Activated CD8-positive, alpha-beta T cell treated with anti-CD3 and anti-CD28 coated beads for 36 hours (primary cell): ENCODE measurements at places on chromosomes 1 and 21. TPM values are rescaled to one million over a fixed set of nuclear protein-coding genes. Genes with fewer than 3 reads are reported as not detected.
A peak's percentile ranks its signal among the peaks of the same experiment; 100 is the strongest.

RAVER2 gene
- 2.6 TPM for total RNA-seq

CFAP107 gene
- not detected for total RNA-seq

ZBTB8A gene
- total RNA-seq = 0.16 TPM

GRCh38 chr1:28213315-28213714 lies 19.5 kb downstream of the DNAJC8 start:
- DNase-seq = no peak

DNA sequence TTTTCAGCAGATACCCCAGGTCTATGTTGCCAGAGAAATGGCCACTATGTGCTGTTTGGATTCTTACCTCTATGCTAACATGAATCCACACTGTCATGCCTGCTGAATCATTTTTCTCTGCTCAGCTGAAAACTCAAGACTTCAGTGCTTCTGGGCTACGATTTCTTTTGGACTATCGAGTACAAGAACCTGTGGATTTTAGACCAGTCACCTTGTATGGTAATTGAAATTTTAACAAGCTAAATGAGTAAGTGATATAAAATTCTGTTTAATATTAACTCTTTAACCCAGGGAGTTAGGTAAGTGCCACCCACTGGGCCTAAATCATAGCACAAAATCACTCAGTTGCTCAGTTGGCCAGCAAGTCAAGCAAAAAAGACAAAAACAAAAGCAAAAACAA lies 35.8 kb downstream of the LHX8 start:
- no peak for DNase-seq

DNA sequence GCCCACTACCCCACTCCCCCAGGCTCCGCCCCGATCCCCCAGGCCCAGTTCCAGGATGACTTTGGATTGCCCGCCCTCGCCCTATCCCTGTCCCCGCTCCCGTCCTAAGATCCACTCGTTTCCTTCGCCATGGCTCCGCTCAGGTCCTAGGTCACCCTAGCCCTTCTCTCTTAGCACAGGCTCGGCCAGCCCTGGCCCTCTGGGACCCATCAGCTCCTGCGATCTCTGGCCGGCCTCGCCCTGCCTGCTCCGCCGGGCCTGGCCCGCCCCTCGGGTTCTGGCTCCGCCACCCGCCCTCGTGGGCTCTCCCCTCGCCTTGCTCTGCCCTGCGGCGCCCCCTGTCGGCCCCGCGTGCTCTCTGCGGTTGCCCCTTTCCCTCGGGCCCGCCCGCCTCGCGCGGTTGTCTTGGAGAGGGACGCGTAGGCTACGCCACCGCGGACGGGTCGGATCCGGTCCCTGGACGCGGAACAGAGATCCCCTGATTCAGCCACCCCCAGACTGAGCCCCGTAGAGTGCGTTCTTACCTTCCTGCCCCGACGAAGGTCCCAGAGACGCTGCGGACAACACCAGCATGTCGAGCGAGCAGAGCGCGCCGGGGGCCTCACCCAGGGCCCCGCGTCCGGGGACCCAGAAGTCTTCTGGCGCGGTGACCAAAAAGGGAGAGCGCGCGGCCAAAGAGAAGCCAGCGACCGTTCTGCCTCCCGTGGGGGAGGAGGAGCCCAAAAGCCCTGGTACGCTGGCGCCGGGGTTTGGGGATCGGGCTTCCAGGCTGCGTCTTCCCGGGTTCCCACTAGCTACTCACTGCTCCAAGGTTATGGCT lies at the start of gene LRRC71:
Gene LRRC71, plus strand, starts transcription at position 400 of the 820 bp plus-strand sequence. Its CDS starts 172 bp downstream, at position 572.
- DNase-seq = peak; percentile 79

DNA sequence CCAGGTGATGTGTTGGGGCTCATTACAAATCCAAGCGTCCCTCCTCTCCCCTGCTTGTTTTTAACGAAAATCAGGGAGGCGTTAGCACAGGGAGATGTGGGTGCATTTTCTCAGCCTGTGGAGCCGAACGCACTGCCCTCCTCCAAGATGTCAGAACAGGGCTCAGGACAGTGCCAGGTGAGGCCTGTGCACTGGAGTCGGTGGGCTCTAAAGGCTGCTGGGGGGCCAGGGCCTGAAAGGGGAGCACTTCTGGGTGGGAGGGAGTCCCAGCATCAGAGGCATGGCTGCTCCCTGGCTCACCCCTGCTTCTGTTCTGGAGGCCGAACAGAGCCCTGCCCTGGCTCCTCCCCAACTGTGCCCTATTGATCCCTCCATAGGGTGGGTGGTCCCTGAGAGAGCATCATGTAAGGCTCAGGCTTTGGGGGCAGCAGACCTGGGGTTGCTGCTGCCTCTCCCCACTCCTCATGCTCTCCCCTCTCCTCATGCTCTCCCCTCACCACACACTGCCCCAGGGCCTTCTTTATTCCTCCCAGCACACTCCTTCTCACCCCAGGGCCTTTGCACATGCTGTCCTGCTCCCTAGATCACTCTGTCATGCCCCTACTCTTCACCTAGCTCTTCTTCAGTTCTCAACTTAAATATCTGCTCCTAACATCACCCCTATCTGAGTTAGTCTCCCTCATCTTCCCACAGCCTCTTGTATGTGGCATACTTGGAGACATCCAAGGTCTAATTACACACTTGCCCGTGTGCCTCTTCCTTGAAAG lies 725.2 kb downstream of the PTPRU start:
- DNase-seq = no peak

DNA sequence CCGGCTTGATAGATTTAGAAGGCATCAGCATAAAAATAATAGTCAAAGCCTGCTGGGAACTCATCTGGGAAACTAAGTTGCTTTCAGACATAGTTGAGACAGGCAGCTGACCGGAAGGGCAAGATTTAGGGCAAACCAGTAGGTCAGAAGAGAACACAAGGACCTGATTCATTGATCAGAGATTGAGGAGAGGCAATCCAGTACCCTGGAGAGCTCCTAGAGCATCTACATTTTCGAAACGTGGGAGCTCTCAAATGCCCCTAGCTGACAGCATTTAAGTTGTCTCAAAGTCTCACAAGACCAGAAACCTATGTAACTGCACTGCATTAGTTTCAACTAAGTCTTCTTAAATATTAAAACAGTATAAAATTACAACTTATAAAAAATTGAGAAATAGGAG lies 22.9 kb upstream of the MTF2 start:
- DNase-seq = peak; percentile 44

DNA sequence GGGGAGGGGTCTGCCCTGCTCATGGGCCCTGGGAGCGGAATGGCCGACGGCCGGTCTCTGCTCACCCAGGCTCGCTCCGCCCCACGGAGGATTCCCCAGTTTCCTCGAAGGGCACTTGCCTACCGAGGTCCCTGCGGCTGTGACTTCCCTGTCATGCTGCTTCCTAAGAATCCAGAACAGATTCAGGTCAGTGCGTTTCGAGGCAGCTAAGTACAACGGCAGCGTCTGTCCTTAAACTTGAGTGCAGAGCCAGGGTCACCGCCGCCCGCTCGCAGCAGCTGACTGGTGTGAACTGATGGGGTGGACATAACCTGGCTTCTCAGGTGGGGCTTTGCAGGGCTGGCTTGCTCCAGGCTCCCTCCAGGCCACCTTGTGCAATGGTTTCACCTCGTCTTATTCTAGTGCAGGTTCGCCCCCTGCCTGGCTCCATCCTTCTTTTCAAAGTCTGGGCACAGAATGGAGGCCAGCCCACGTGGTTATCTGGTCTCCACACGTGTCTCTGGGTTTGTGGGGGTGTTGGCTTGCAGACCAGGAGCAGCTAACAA lies 7.6 kb upstream of the C1orf174 start:
- no peak for DNase-seq

DNA sequence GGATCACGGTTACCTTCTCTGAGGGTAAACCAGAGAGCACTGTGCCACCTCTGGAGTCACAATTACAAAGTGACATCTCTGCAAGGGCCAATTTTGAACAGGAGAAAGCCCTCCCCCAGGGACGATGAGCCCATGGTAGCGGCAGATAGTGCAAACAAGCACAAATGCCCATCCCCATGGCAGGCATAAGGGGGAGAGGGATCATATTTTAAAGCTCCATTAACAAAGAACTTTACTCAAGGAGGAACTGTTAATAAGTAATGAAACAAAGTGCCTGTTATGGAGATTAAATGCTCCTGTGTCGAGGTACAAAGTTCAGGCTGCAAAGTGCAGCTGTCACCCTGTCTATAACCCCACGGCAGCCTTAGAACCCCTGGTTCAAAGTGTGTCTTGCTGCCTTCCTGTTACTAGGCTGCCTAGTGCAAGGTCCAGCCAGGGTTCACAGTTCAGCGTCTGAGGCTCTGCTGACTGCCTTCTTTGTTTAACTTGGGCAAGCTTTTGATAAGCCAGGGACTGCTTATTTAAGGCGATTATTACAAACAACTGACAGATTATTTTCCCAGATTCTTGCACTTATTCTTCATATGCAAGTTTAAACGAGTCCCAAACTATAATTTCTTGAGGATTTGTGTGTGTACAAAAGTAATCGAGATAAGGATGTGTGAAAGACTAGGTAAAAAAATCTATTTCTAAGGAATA lies 75.7 kb upstream of the NRIP1 start:
- DNase-seq = no peak

GRCh38 chr1:73331726-73332125 lies 866.2 kb downstream of the LRRIQ3 start:
- DNase-seq = no peak

- peak; percentile 39 for DNase-seq
These were observed 9.3 kb downstream of the MYBPH start for GRCh38 chr1:203166192-203166940.
